ENCODE measurements at places on chromosomes 7 and 10.

DNA sequence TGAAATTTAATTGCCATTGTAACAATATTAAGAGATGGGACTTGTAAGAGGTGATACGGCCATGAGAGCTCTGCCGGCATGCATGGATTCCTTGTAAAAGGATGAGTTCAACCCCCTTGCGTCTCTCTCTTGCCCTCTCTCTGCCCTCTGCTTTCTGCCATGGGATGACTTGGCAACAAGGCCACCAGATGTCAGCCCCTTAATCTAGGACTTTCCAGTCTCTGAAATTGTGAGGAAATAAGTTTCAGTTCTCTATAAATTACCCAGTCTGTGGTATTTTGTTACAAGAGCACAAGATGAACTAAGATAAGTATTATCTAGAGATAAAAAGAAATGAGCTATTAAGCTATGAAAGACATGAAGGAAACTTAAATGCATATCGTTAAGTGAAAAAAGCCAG lies 145.7 kb upstream of the AHR start:
- DNase-seq, result peak; percentile 42

GRCh38 chr7:128037081-128037480 lies 5.8 kb upstream of the LRRC4 start:
- no peak for DNase-seq

- DNase-seq, result no peak
Observed at GRCh38 chr10:57694956-57695608, 572.6 kb downstream of the IPMK start.

DNA sequence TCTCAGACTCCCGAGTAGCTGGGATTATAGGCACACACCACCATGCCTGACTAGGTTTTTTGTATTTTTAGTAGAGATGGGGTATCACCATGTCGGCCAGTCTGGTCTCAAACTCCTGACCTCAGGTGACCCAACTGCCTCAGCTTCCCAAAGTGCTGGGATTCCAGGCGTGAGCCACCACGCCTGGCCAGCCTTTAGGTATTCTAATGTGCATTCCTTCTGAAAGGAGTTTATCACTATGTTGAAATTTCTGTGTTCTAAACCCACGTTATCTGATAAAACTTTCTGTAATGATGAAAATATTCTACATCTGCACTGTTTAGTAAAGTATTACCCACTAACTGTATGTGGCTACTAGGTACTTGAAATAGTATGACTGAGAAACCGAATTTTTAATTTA lies 110.6 kb upstream of the IMMP2L start:
- no peak for DNase-seq

DNA sequence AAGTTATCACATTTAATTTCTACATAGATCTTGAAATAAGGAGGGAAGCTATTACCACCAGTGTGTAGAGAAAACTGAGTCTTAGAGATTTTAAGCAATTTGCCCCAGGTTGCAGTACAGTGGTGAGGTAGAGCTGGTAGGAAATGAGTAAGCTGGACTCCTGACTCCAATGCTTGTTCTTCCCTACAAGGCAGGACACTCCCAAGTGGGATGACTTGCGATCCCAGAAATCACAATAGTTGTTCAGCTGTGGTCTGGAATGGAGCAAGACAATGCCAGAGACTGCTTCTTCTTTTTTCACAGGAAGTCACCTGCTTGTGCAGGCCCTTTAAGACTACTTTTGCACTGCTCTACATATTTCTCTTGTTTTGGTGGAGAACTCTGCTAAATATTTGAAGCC lies 327.2 kb upstream of the BMPER start:
- DNase-seq, result no peak

DNA sequence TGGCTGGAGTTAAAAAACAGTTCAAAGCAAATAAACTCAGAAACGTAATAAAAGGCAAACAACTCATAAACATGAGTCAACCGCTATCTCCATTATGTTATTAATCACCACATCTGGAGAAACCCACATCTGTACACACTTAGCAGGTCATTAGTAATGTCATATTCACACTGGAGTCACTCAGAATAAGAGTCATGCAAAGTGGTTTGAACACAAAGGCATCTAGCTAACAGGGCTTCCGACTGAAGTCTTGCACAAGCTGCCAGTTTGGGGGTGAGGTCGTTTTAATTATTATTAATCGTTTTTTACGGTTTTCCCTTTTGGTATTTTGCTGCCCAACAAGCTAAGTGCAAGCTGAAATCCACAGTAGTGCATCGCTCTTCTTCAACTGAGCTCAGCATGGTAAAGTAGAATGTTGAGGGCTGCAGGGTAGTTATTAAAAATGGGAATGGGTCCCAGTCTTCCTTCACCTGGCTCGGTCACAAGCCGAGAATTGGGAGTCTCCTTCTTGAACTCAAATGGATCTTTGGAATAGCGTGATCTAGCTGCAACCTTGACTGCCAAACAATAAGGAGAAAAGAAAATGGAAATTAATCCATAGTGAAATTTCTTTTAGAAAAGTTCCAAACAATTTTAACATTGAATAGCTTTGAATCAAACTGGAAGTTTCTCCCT lies 663.5 kb downstream of the KCNMA1 start:
- no peak for DNase-seq

DNA sequence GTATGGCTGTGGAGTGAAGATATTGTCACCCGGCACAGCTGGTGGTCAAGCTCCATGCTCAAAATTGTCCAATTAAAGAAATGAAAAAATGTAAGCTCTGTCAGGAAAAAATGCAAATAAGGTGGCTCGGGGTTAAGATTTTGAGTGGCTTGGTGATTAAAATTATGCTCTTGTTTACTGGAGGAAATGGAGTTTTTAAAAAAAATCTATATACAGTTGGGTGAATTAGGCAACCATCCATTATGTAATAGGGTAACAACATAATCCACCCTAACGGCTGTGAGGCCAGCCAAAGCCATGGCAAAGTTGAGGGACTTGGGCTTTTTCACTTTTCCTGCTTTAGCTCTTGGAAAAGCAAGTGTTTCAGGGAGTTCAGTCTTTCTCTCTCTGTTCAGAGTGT lies 260.8 kb upstream of the HABP2 start:
- no peak for DNase-seq

GRCh38 chr10:124160176-124160575 lies 66.8 kb upstream of the CHST15 start:
- no peak for DNase-seq

DNA sequence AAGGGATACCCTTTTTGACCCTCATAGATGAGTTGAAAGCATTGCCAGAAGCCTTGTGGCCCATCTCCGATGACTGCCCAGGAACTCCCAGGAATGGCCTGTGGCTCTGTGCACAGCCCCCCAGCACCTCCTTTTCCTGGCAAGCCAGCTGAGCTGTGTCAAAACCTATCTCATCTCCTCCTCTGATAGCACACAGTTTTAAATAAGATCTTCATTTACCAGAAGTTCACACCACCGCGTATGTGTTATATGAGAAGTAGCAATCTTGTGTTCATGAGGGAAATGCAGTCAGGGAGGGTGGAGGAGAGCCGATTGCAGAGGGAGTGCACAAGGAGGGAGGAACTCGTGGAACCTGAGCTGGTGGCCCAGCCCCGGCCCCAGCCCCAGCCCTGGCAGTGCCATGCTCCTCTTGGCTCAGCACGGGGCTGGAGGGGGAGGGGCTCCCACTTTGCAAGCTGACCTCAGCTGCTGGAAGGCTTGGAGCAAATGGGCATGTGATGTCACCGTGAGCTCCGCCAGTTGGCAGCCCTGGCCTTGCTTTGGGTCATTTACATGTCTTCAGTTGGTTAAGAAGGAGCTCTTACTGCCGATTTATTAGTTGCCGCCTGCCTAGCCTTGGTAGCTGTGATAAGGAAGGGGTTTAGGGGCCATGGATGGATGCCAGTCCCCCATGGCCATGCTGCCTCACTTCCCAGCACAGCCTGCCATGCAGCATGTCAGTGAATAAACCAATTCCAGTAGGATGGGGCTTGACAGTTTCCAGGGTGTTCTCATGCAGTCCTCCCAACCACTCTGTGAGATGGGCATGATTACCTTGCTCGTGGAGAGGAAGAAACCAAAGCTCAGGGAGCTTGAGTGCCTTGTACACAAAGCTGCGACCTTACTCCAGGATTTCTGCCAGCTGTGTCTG lies 20.0 kb downstream of the UNC5B start:
- DNase-seq, result no peak

DNA sequence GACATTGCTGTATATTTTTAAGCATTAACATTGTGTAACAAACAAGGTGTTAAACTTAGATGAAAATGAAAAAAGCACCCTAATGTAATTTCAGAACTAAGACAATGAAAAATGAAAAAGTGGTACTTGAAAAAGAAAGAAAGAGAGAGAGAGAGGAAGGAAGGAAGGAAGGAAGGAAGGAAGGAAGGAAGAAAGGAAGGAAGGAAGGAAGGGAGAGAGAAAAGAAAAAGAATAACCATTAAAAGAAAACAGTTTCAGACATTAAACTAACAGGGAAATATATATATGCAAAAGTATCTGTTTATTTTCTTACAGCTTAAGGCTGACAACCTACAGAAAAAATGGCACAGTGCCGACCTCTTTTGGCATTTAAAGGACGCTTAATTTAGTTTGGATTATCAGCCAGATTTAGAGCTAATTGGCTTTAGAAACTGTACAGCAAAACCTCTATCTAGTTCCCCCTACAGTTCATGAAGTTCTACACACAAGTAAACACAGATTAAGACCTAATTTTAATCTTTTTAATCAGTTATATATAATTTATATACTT lies 13.8 kb downstream of the MTERF1 start:
- no peak for DNase-seq

GRCh38 chr7:158975526-158976467 lies 119.4 kb downstream of the DYNC2I1 start:
- peak; percentile 45 for DNase-seq

GRCh38 chr7:14341200-14341775 lies 351.8 kb upstream of the ETV1 start:
- DNase-seq, result no peak

DNA sequence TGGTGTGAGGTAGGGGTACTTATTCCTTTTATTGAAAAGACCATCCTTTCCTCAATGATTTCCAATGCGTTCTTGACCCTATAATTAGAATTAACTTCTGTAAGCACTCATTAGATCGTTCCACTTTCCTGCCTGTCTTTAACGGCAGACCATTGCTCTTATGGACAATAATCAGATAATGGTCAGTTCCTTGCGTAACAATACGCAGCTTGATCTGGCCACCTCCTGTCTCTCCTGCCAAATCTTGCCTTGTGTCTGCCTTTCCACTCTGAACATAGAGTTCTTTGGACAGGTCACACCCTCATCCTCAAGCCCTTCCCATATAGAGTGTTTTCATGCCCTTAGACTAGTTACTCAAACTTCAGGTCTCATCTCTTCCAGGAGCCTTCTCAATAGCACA lies 2.4 kb upstream of the WIPI2 start:
- DNase-seq, result no peak

DNA sequence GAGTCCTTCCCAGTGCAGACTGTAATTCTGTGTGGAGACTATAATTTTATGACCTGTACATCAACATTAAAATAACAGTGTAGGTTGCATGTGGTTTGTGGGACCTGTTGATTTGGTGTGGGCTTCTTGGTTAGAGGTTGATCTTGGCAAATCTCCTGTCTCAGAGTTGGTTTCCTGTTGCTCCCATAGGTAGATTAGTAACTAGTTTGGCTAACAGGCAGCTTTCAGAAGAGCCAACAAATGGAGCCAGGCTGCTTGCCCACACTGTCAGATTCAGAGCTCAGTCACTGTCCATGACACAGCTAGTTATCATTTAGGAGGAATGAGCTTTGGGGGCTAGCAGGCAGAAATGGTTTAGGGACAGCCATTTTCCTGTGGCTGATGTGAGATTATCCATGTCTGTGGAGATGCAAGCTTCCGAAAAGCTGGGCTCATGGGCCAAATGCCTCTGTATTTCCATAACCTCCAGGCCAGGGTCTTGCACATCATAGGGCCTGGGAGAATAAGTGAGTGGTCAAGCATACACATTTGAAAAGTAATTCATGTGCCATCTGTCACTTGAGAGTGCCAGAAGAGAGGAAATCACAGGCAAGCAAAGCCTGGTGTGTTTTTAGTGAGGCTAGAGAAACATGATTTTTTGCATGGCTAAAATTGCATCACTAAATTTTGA lies 33.4 kb downstream of the CCM2 start:
- DNase-seq, result no peak

DNA sequence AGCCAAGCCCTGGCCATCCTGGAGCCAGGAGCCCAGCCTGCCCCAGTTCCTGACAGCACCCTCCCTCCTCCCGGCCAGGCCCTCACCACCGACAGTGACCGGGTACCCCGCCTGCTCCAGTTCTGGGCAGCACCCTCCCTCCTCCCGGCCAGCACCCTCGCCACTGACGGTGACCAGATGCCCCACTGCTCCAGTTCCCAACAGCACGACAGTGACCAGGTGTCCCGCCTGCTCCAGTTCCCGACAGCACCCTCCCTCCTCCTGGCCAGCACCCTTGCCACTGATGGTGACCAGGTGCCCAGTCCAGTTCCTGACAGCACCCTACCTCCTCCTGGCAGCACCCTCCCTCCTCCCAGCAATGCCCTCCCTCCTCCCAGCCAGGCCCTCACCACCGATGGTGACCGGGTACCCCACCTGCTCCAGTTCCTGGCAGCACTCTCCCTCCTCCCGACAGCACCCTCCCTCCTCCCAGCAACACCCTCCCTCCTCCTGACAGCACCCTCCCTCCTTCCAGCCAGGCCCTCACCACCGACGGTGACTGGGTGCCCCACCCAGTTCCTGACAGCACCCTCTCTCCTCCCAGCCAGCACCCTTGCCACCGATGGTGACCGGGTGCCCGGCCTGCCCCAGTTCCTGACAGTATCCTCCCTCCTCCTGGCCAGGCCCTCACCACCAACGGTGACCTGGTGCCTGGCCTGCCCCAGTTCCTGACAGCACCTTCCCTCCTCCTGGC lies 40.3 kb downstream of the VIPR2 start:
- no peak for DNase-seq

GRCh38 chr7:97851683-97852082 lies 20.5 kb downstream of the ASNS start:
- no peak for DNase-seq

GRCh38 chr10:11687779-11688447 lies 54.3 kb upstream of the ECHDC3 start:
- no peak for DNase-seq

Data from common myeloid progenitor, CD34-positive (primary cell).